ENCODE measurements at places on chromosomes 1 and 21. TPM values are rescaled to one million over a fixed set of nuclear protein-coding genes. Genes with fewer than 3 reads are reported as not detected.

The HIVEP3 gene
- 0.42 TPM for total RNA-seq

The RAB42 gene
- total RNA-seq: 11.7 TPM

The RCAN1 gene
- 47.4 TPM for total RNA-seq

The PLPPR4 gene
- 3.2 TPM for total RNA-seq

The HFM1 gene
- total RNA-seq: 8.3 TPM

The CD52 gene
- not detected for total RNA-seq

The DDR2 gene
- 1.4 TPM for total RNA-seq

The OR2AJ1 gene
- 0.21 TPM for total RNA-seq

The SELP gene
- not detected for total RNA-seq

The C1orf115 gene
- 7.5 TPM for total RNA-seq

The RGSL1 gene
- not detected for total RNA-seq

The S100A12 gene
- total RNA-seq: not detected

The GRIK1 gene
- 0.53 TPM for total RNA-seq

The UBASH3A gene
- not detected for total RNA-seq

The SYT2 gene
- total RNA-seq: 0.03 TPM

The BGLAP gene
- total RNA-seq: 0.67 TPM

Data from cardiac muscle cell (in vitro differentiated cells and primary cell).